ENCODE measurements at places on chromosomes 16 and 17.

- H3K4me1 ChIP-seq, result peaks cover 31% of the 10 kb centered on the region
- H3K27ac ChIP-seq, result no peak overlapping the region
- H3K27me3 ChIP-seq, result no peaks in the 10 kb centered on the region
- no peaks in the 10 kb centered on the region for H3K36me3 ChIP-seq
- no peak for DNase-seq
Measured at GRCh38 chr16:89344846-89345611, 127.5 kb downstream of the ZNF778 start.

DNA sequence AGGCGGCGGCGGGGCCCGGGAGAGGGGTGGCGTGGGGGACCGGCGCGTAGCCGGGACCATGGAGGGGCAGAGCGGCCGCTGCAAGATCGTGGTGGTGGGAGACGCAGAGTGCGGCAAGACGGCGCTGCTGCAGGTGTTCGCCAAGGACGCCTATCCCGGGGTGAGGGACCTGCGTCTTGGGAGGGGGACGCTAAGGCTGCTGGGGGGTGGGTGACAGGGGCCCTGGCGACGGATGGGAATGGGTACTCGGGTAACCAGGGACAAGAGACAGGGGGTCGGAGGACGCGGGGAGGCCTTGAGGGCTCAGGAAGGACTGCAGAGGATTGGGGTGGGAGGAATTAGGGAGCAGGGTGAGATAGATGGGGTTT is 243 bp downstream of the RND2 start:
- H3K36me3 ChIP-seq, result no peaks in the 10 kb centered on the region
- H3K27ac ChIP-seq, result peak overlapping the region; percentile 81
- no peaks in the 10 kb centered on the region for H3K27me3 ChIP-seq
- H3K4me3 ChIP-seq, result peak overlapping the region; percentile 39

- H3K36me3 ChIP-seq, result peaks cover 20% of the 10 kb centered on the region
- H3K4me1 ChIP-seq, result peaks cover 52% of the 10 kb centered on the region
- H3K4me3 ChIP-seq, result no peak overlapping the region
- no peak for DNase-seq
Measured at GRCh38 chr17:48842746-48843145, 11.9 kb downstream of the CALCOCO2 start.

DNA sequence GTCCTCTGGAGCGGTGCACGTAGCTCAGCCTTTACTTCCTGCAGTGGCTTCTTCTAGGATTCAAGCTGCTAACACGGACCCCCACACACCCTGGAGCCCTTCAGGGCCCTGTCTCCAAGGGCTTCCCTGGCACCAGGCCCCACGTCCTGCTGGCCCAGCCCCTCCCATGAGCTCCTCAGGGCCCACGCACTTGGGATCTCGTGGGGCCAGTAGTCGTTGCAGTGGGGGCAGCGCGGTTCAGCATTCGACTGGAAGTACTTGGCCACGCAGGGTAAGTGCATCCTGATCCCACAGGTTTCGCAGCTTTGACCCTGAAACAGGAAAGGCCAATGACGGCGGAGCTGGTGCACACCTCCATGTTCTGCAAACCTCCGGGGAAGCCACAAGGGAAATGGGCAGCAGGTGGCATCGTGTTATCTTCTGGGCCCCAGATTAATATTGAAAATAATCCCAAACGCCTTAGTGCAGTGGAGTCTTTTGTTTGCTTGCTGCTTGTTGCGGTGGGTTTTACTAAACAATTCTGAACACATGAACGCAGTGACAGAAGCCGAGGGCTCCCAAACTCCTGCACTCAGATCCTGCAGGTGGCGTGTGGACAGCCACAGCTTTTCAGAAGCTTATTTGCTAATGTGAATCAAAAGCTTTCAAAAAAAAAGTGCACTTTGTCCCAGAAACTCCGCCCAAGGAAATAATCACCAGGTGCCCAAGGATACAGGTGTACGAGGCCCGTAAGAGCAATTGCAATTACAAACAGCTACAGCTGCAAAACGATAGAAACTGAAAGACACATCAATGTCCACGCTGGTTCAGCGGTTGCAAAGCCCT is 22.4 kb downstream of the KDM8 start:
- peaks cover 68% of the 10 kb centered on the region for H3K36me3 ChIP-seq
- H3K27ac ChIP-seq, result no peak overlapping the region
- H3K4me3 ChIP-seq, result no peak overlapping the region
- DNase-seq, result no peak

DNA sequence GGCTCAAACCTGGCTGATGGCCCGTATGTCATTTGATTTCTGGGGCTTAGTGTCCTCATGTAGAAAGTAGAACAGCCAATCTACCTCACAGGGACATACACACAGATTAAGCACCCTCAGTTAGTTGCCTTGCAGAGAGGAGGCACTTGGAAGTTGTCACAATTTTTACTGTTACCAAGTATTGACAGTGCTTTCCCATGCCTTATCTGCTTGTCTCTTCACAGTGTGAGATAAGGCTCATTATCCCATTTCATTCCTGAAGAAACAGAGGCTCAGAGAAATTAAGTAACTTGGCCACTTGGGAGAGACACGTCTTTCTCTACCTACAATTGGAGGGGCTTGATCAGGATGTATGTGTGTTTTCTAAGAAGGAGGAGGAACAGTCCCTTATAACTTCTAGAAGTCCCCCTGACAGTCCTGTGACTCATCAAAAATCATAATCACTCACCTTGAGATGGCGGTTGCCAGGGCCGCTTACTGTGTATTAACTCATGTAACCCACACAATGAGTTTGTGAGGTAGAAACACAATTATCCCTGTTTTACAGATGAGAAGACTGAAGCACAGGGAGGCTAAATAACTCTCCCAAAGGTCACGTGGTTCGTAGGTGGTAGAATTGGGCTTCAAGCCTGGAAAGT is 56.9 kb upstream of the LHX1 start:
- H3K27ac ChIP-seq, result no peak overlapping the region
- H3K36me3 ChIP-seq, result no peaks in the 10 kb centered on the region
- H3K27me3 ChIP-seq, result no peaks in the 10 kb centered on the region
- no peaks in the 10 kb centered on the region for H3K4me1 ChIP-seq
- DNase-seq, result no peak
- H3K4me3 ChIP-seq, result no peak overlapping the region

GRCh38 chr17:13518261-13519000 is 83.3 kb downstream of the HS3ST3A1 start:
- H3K4me1 ChIP-seq, result no peaks in the 10 kb centered on the region
- no peak overlapping the region for H3K4me3 ChIP-seq
- DNase-seq, result no peak
- H3K27me3 ChIP-seq, result no peaks in the 10 kb centered on the region

DNA sequence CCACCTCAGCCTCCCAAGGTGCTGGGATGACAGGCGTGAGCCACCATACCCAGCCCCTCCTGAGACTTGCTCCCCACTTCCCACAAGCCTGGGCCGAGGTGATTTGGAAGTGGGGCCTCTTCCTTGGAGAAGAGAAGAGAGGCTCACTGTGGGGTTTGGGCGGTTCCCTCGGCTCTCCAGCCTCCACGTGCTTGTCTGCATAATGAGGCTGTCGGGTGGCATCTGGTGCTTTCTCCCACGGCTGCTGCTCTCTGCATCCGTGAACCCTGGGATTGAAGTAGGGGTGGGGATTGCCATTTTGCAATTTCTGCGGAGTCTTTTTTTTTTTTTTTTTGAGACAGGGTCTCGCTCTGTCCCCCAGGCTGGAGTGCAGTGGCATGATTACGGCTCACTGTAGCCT is 101.4 kb downstream of the RAP1GAP2 start:
- no peak overlapping the region for H3K4me3 ChIP-seq
- DNase-seq, result no peak
- no peaks in the 10 kb centered on the region for H3K4me1 ChIP-seq
- H3K27me3 ChIP-seq, result no peaks in the 10 kb centered on the region
- no peaks in the 10 kb centered on the region for H3K36me3 ChIP-seq
- H3K27ac ChIP-seq, result no peak overlapping the region

GRCh38 chr16:12146966-12147365 is 170.4 kb downstream of the SNX29 start:
- no peak overlapping the region for H3K4me3 ChIP-seq
- H3K27ac ChIP-seq, result no peak overlapping the region
- DNase-seq, result no peak
- no peaks in the 10 kb centered on the region for H3K27me3 ChIP-seq
- H3K4me1 ChIP-seq, result no peaks in the 10 kb centered on the region

DNA sequence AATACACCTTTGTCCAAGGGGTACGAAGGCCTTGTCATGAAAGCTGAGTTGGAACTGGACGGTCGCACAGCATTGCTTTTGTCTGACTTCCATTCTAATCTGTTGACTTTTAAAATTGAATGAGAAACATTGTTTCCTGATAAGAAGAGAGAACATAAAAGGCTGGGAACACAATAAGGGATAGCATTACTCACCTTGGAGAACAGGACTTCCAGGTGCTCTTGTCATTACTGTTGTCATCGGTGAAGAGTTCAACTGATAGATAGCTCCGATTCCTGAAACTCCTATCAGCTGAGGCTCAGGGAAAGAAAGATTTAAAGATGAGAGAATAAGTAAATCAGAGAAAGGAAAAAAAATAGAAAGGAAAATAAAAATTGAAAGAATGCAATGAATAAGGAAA is 351.1 kb downstream of the KCNJ2 start:
- no peak overlapping the region for H3K4me3 ChIP-seq
- no peaks in the 10 kb centered on the region for H3K36me3 ChIP-seq
- H3K4me1 ChIP-seq, result no peaks in the 10 kb centered on the region
- H3K27ac ChIP-seq, result no peak overlapping the region

- H3K4me1 ChIP-seq, result peaks cover 22% of the 10 kb centered on the region
- peak overlapping the region; percentile 80 for H3K4me3 ChIP-seq
- no peak overlapping the region for H3K27ac ChIP-seq
Measured at GRCh38 chr16:8675183-8676159, 1.1 kb downstream of the ABAT start.

DNA sequence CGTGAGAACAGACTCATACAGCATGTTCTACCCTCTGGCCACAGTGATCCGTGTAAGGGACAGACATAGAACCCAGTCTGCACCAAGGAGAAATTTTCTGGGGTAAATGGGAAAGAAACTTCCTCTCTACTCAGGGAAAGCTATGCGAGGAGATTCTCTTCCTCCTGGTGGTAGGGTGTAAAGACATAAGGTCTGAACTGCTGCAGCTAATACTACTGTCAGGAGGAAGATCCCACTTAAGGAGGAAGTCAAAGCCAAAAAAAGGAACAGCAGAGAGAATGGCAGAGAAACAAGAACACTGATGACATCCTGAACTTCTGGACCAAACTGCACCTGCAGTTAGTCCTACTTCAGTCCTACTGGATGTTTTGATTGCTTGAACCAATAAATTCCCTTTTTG is 7.1 kb upstream of the TM4SF5 start:
- peak overlapping the region; percentile 71 for H3K27ac ChIP-seq
- H3K4me1 ChIP-seq, result no peaks in the 10 kb centered on the region
- no peak overlapping the region for H3K4me3 ChIP-seq
- no peaks in the 10 kb centered on the region for H3K36me3 ChIP-seq

- no peaks in the 10 kb centered on the region for H3K36me3 ChIP-seq
- no peak overlapping the region for H3K27ac ChIP-seq
- peaks cover 6% of the 10 kb centered on the region for H3K27me3 ChIP-seq
- no peaks in the 10 kb centered on the region for H3K4me1 ChIP-seq
- H3K4me3 ChIP-seq, result no peak overlapping the region
- DNase-seq, result no peak
Measured at GRCh38 chr17:81367171-81367570, 28.1 kb upstream of the BAHCC1 start.

DNA sequence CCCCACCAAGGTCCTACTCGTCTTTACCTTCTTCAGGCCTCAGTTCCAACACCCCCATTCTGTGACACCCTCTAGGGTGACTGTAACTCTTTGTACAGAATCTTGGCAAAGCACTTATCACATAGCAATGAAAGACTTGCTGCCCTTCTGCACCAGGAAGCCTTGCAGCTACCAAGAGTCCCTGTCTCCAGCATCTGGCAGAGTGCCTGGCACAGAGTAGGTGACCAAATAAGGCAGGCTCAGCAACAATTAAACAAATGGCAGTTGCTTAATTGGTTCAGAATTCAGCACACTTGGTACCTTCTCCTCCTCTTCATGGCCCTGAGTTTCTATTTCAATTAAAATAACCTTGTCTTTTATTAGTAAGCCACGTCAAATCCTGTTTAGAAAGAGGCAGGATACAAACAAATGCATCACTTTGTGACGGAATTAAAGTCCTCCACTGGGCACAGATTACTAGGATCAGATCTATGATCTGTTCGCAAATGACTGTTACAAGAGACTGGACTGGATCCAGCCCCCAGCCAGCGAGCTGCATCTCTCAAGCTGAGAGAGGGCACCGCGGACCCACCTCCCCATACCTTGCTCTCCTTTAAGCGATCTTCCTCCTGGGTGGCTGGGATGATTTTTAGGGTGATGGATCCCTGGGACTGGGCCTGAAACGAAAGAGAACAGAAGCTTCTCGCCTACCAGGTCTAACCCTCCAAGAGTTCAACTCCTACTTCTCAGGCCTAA is 9.4 kb downstream of the MPP3 start:
- no peak overlapping the region for H3K4me3 ChIP-seq
- no peaks in the 10 kb centered on the region for H3K36me3 ChIP-seq
- no peaks in the 10 kb centered on the region for H3K4me1 ChIP-seq
- no peak for DNase-seq

DNA sequence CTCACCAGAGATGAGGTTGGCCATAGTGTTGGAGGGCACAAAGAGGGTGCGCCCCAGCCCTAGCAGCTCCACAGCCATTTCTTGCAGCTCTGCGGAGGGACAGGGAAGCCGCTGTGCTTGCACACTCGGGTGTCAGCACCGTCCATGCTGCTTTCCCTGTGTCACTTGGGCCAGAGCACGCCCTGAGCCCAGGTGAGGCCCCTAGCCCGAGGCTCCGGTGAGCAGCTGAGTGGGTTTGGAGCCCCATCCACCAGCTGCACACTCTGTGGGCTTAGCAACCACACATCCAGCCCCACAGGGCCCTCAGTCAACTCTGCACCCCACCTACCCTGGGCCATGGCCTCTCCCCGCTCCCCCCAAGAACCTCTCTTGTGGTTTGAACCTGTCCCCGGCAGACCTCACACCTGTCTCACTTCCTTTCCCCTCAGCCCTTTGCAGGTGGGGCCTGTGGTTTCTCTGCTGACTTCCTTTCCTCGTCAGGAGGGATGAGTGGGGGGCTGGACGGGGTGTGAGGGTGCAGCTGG is 20.7 kb downstream of the TMEM235 start:
- no peak overlapping the region for H3K4me3 ChIP-seq
- peaks cover 26% of the 10 kb centered on the region for H3K4me1 ChIP-seq
- no peaks in the 10 kb centered on the region for H3K36me3 ChIP-seq
- H3K27ac ChIP-seq, result no peak overlapping the region
- DNase-seq, result no peak
- H3K27me3 ChIP-seq, result no peaks in the 10 kb centered on the region

DNA sequence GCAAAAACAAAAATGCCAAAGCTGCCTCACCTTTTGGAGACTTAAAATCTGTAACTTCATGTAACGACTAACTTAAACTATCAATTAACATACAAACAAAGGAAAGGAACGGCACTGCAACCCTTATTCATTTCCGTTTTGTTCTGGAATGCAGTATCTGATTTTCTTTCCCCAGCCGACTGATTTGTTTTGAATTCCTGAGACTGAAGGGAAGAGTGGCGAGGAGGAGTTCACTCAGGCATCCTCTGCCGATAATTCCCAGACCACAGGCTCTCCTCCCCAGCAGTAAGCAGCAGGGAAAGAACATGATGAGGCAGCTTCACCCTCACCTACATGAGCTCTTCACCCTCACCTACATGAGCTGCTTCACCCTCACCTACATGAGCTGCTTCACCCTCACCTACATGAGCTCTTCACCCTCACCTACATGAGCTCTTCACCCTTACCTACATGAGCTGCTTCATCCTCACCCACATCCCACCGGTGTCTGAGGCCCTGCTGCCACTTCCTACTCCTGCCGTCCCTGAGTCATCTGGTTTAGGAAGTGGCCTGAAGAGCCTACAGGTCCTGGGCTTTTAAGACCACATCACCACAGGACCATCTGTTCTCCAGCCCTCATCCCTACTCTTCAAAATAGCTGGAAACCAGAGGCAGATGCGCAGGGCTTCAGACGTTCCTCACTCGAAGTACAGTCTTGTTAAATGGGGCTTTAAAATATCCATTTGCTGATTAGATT is 168.0 kb upstream of the RPH3AL start:
- H3K4me1 ChIP-seq, result no peaks in the 10 kb centered on the region
- H3K27ac ChIP-seq, result no peak overlapping the region
- H3K4me3 ChIP-seq, result no peak overlapping the region
- H3K36me3 ChIP-seq, result no peaks in the 10 kb centered on the region
- no peaks in the 10 kb centered on the region for H3K27me3 ChIP-seq

Data from tibial nerve (tissue), 4 donors.